ENCODE measurements at places on chromosomes 12 and 14.

- DNase-seq = peak; percentile 73
Measured at GRCh38 chr12:1630133-1630826, 1.2 kb downstream of the WNT5B start.

GRCh38 chr12:58932806-58933681 is 12.7 kb upstream of the LRIG3 start:
- no peak for DNase-seq

DNA sequence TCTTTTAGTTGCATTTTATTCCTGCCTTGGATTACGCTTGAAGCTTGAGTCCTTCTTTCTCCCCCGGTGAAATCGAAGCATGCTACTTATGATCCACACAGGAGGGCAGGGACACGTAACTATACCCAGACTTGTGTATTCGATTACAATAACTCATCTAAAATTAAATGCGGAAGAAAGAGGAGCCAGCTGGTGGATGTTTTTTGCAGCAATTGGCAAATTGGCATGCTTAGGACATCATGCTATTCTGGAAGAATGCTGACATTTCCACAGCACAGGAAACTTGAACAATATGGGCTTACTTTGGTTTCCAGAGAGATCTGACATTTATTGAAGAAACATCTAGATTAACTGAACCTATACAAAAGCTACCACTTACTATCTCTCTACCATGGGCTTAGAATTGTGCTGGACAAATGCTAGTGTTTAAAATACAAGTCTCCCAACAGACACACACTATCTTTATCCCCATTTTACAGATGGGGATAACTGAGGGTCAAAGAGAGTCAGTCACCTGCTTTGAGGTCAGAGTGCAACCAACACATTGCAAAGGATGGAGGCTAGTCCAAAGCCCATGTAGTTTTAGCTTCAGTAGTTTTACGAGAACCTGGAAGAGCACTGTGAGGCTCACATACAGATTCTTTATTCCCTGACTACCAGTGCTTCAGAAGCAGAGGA is 36.3 kb downstream of the LGMN start:
- no peak for DNase-seq

GRCh38 chr12:130097342-130097741 is 64.9 kb upstream of the FZD10 start:
- no peak for DNase-seq

GRCh38 chr14:52352061-52352491 is 38.0 kb downstream of the PTGER2 start:
- DNase-seq = no peak

DNA sequence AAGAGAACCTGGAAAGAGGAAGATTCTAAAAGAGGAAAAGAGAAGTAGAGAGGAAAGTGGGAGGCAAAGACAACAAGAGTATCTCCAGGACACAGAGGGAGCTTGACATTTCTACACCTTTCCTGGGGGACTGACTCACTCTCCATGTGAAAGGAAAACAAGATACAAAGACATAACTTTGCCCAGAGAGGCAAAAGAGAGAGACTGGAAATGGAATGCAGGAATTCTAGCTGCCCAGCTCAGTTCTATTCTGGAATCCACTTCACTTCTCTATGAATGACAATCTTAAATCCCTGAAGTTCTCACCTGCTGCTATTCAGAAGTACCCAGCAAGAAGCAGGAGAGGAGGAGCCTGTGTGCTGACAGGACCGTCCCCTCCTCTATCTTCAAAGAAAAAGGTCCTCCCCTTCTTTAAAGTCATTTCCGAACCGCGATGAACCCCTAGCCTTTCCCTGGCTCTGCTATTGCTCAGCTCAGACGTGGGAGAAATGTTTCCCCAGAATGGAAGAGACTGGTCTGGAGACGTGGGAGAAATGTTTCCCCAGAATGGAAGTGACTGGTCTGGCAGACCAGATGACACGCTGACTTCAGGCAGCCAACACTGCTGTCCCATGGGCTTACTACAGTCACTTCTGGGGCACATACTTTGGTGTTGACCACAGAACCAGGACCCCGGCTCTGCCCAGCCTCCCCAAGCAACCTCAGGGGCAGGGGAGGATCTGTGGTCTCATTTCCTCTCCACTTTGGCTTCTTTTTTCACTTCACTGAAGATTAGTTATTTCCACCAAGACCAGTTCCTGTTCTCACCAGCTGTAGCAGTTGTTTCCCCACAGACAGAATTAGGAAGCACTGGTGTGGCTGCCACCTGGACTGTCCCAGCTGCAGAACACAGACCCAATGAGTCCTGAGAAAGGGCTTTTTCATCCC is 8.3 kb downstream of the FMNL3 start:
- peak; percentile 59 for DNase-seq

DNA sequence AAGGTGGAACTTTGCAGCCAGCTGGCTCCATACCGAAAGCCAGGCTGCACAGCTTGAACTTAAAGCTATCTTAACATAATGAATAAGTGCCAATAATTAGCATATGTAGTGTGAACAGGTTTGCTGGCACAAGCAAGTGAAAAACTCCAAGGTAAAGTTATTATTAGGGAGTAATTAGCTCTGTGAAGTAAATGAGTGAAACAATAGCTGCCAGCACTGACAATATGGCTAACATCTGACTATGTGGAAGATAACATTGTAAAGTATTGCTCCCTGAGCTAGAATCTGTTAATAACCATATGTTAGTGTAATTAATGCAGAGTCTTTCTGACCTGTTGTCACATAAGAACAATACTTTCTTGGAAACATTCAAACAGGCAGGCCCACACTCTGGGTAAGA is 246.4 kb downstream of the SOX5 start:
- no peak for DNase-seq

DNA sequence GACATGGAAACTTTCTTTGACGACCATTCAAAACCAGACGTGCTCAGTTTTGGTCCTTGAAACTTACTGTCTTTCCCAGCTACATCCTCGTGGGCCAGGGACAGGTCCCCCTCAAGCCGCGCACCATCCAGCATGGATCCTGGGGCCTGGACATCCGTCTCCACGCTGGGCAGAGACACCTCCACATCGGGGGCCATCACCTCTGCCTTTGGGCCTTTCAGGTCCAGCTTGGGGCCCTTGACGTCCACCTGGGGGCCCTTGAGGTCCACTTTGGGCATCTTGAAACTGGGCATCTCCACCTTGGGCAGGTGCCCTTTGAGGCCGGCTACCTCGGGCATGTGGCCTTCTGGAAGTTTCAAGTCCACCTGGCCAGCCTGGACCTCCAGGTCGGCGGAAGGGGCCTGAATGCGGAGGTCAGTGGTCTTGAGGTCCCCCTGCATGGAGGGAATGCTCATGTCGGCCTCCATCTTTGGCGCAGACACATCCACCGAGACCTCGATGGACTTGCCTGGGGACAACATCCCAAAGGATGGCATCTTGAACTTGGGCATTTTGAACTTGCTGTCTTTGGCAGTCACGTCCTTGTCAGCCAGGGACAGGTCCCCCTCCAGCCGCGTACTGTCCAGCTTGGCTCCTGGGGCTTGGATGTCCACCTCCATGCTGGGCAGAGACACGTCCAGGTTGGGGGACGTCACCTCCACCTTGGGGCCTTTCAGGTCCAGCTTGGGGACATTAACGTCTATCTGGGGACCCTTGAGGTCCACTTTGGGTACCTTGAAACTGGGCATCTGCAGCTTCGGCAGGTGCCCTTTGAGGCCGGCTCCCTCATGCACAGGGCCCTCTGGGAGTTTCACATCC is 17.1 kb downstream of the PLD4 start:
- DNase-seq = no peak

- DNase-seq = peak; percentile 6
Measured at GRCh38 chr14:70283156-70283555, 76.3 kb downstream of the COX16 start.

DNA sequence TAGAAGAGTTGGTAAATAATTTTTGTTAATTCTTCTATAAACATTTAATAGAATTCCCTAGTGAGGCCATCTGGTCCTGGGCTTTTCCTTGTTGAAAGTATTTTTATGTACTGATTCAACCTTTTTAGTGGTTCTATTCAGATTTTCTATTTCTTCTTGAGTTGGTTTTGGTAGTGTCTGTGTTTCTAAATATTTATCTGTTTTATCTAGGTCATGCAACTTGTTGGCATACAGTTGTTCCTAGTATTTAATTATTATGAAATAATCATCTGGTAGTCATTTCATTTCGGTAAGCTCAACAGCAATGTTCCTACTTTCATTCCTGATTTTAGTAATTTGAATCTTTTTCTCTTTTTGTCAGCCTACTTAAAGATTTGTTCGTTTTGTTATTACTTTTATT is 234.1 kb upstream of the GARIN2 start:
- no peak for DNase-seq

- DNase-seq = no peak
Measured at GRCh38 chr12:130382818-130383217, 45.1 kb downstream of the PIWIL1 start.

- peak; percentile 95 for DNase-seq
Measured at GRCh38 chr14:52365071-52365470, 51.0 kb downstream of the PTGER2 start.

DNA sequence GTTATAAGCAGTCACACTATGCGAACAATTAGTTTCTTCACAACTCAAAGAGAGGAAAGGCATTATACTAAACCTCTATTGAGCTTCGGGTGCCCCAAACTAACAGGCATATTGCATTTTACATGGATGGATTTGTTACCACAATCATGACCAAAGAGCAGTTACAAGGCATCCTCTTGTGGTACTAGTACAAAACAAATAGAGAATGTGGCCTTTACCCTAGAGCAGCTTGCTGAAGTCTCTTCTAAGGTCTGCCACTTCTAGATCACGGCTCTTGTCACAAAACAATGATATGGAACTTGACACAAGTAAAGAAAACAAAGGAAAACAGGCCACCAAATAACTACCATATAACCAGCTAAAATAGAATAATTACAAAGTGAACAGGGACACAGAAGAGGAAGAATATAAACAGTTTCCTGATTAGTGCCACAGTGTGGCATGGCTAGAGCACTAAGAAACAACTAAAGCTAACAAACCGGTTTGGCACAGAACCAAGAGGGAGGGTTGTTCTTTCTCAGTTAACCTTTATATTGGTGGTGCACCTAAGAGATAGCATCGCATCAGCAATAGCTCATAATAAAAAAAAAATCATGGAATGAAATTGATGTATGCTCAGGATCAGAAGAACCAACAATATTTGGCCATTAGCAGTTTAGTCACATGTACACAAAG is 209.7 kb upstream of the ATP2B1 start:
- DNase-seq = no peak

GRCh38 chr12:5022465-5023061 is 21.1 kb upstream of the KCNA5 start:
- peak; percentile 31 for DNase-seq

DNA sequence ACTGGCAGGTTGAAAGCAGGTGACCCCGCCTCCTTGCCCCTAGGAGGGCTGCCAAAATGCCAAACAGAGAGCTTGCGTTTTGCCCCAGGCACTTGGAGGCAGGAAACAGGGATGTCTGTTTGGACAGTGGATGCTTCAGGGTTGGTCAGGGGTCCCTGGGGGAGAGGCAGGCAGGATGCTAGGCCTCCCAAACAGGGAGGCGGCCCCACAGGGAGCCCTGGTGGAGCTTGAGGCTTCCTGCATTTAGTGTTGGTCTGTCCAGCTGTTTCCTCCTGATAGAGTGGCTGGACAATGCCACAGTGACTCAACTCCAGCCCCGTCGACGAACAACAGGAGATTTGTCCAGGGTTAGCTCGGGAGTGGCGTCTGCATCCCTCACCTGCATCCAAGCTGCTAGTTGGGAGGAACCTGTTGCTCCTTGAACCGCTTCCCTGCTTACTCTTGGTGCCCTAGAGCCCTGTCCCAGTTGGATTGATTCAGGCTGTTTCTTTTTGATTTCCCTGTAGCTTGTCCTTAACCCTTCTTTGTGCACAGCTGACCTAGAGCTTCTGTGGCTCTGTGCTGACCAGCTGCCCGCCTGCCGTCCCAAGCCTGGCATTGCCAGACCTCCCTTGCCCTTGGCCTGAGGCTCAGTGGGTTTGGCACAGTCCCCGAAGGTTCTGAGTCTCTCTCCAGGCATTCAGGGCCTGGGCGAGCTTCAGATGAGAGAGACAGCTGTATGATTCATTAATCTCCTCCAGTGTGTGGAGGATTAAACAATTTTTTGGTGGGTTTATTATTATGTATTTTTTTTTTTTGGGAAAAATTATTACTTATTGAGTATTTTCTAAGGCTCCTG is 45.9 kb downstream of the TSPAN9 start:
- DNase-seq = peak; percentile 99

GRCh38 chr14:24960816-24961215 is 89.1 kb downstream of the STXBP6 start:
- DNase-seq = no peak

DNA sequence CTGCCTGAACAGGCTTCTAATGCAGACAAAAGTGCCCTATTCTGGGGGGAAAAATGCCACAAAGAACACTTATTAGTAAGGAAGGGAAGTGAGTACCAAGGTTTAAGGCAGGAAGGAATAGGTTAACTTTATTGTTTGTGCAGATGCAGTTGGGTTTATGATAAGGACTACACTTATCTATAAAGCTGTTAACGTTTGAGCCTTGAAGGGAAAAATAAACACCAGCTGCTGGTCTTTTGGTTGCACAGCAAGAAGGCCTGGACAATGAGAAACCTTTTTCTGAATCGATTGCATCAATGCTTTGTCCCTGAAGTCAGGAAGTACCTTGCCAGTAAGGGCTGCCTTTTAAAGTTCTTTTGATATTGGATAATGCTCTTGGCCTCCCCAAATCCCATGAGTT is 407.8 kb downstream of the ATP23 start:
- DNase-seq = no peak

DNA sequence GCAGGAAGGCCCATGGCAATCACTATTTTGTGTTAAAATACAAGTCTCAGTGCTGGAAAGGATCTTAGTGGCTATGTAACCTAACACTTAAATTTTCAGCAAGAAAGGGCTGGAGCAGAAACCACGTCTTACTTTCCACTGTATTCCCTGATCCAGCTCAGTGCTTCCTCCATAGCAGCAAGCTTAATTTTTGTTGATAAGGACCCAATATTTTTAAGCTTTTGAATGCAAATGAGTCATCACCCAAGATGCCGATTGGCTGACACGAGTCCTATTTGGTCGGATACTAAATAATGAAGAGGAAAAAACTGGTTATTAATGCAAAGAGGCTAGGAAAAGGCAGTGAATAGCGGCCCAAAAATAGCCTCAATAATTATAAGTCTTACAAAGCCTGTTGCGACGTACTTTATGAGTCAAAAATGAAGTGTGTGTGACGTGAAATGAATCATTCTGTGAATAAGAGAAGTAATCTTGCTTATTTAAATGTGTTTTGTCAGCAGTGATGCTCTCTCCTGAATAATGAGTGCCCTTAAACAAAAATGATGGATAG is 46.9 kb upstream of the IGF1 start:
- DNase-seq = no peak

- no peak for DNase-seq
Measured at GRCh38 chr14:105138551-105139111, 29.9 kb downstream of the JAG2 start.

Measured in myocyte (in vitro differentiated cells).